ENCODE measurements at places on chromosomes 6 and 20. TPM values are rescaled to one million over a fixed set of nuclear protein-coding genes. Genes with fewer than 3 reads are reported as not detected.

DNA sequence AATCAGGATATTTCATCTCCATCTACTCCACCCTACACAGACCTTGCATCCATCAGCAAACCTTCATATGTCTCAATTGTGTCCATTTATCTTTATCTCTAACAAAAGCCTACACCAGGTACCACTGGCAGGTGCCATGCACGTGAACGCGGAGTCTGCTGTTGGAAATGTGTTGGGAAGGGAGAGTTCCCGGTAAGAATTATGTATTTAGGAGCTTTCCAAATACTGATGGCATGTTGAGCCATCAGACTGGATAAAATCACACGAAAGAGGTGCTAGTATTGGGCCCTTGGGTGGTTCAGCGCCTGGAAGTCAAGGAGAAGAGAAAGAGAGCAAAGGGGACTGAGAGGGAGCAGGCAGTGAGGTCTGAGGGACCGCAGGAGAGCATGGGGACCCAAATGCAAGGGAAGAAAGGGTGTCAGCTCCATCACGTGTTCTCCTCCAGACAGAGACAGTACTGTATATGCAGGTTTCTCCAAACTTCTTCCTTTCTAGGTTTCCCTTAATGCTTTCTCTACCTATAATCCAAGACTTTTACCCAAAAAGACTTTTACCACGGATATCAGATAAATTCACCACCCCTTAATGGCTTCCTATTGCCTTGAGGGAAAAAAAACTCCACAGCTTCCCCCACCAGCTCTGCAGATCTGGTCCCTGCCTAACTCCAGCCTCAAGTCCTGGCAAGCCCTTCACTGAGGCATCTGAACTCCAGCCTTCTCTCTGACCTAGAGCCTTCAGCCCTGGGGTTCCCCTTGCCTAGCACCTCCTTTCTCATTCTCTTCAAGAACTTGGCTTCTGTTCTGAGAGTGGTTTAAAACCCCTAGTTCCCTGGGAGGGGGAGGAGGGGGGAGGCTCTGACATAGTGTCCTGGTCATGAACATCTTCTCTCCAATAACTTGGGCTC is 4.8 kb upstream of the ZNF217 start:
- no peak for DNase-seq

- no peak for DNase-seq
Measured at GRCh38 chr20:19784511-19785172, 26.6 kb downstream of the RIN2 start.

GRCh38 chr6:154898821-154899220 is 96.3 kb upstream of the TIAM2 start:
- no peak for DNase-seq

DNA sequence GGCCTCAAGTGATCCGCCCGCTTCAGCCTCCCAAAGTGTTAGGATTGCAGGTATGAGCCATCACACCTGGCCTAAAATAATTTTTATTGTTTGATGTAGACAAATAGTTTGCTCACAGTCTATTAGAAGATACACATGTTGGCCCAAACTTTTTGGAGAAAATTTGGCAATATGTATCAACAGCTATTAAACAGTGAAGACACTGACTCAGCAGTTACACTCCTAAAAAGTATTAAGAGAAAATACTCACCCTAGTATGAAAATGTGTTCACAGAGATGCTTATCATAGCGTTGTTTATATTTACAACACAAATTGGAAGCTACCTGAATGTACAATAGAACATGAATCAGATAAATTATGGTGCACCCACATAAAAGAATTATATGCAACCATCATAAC is 173.1 kb downstream of the WDR27 start:
- DNase-seq = no peak

- DNase-seq = no peak
Measured at GRCh38 chr6:11685481-11686093, 93.0 kb downstream of the ADTRP start.

DNA sequence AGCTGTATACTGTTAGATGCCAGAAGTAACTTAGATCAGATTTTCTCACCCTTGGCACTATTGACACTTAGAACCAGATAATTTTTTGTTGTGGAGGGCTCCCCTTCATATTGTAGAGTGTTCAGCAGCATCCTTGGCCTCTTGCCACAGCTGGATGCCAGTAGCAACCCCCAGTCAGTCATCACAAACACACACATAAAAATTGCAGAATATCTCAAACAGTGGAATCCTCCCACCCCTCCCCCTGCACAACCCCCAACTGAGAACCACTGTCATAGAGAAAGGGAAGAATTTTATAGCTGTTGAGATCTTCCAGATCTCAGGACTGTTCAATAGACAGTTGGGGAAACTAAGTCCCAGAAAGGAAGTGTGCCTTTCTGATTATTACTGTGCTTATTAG is 81.2 kb upstream of the VSTM2L start:
- DNase-seq = no peak

DNA sequence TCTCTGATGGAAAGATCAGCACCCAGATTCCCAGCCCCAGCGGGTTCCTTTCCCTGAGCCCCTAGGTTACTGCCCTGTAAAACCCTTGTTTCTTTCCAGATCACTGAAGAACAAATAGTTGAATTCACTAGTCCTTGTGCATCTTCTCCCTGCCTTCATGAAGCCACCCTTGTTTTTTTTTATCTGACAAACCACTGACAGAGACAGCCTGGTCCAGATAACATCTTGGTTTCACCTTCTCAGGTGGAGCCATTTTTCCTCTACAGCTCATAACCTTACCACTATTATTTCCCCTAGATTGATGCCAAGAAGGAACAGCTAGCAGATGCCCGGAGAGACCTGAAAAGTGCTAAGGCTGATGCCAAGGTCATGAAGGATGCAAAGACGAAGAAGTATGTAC is 15.9 kb upstream of the PLCG1 start:
- DNase-seq = no peak

DNA sequence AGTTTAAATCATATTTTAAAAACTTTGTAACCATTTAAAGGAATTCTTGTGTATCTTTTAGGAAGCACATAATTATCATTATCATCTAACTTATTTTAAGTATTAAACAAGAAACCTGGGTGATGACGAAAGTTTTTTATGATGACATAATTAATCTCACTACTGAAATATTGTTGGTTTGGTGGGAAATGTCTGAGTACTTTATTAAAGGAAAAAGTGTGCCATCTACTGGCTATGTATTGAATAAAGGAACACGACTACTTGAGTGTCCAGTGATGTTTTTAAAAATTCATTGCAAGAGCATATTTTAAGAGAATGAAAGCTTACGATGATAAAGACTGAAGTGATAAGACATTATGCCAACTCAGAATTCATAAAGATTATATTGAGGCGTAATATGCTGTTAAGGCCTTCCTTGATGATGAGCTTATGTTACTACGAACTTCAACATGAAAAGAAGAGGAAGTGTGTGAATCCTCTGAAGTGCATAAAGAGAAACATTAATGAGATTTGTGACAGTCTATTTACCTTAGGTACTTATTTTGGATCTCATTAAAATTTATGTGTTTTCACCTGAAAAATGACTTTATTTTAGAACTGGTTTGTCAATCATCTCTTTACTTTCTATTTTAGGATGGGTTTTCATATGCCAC is 12.0 kb upstream of the TRMT11 start:
- no peak for DNase-seq

DNA sequence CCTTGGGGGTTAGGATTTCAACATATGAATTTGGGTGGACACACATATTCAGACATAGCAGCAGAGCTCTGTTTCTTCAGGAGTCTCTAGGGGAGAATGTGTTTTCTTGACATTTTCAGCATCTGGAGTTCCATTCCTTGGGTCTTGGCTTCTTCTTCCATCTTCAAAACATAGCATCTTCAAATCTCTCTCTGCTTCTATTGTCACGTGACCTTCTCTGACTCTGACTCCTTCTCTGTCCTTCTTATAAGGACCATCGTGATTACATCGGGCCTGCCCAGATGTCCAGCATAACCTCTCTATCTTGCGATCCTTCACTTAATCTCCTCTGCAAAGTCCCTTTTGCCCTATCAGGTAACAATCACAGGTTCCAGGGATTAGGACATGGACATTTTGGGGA is 101.0 kb upstream of the CHD6 start:
- no peak for DNase-seq

DNA sequence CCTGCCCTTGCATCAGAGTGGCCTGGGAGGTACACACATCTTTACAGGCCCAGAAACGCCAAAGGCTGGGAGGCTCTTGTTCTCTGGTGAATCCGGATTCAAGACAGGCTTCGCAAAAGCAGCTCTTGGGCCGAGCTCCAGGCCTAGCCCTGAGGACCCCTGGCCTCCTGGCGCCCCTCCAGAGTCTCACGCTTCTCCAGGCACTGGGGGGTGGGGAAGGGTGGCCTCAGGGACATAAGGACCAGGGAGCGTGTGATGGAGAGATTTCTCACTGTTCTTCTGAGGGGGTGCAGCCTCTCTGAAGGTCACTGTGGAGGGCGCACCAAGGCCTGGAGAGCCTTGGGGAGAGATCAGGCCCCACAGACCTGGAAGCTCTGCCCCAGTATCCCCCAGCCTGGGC is 349.2 kb downstream of the ZFAND3 start:
- DNase-seq = no peak

DNA sequence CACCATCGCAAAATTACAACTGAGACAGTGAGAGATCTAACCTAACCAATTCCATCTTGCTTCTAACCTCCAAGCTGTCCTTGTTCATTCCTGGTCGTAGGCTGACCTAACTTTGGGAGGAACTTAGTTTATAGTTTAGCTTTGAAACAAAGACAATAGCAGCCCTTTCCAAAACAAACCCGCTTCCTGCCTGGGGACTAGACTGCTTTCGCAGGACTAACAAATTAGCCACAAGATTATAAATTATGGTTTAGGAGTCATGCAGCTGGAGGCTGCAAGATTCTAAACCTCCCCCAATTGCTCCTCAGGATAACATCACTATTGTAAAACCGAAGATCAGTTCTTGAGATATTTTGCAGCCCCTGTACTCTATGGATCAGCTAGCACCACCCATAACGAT is 63.2 kb downstream of the TRIM27 start:
- no peak for DNase-seq

Gene PRR18
- total RNA-seq = not detected

Gene ASIP
- not detected for total RNA-seq

Gene ITPA
- 29.8 TPM for total RNA-seq

Gene RNF217
- 15.0 TPM for total RNA-seq

Measured in mucosa of descending colon (tissue), 3 donors.